Activated CD4-positive, alpha-beta memory T cell treated with anti-CD3 and anti-CD28 coated beads, Interleukin-2, amount 10 ng/mL, durations not matched to agents 7 days and 5 days (primary cell): ENCODE measurements at places on chromosomes 12 and 14.

DNA sequence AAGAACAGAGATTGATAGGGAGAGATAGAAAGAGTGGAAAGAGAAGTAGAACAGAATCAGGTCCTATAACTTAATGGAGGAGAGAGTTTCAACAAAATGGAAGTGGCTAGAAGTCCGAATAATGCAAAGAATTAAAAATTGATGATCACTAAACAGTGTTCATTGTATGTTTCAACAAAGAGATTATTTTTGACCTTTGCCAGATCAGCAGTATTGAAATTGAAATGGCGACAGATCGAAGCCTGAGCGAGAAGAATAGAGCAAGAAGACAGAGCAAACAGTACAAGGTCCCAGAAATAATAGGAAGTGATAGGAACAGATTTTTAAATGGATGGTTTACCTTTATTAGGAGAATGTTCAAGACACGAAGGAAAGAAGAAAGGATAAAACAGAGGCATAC is 1012.8 kb upstream of the FBXO33 start:
- no peak for DNase-seq

DNA sequence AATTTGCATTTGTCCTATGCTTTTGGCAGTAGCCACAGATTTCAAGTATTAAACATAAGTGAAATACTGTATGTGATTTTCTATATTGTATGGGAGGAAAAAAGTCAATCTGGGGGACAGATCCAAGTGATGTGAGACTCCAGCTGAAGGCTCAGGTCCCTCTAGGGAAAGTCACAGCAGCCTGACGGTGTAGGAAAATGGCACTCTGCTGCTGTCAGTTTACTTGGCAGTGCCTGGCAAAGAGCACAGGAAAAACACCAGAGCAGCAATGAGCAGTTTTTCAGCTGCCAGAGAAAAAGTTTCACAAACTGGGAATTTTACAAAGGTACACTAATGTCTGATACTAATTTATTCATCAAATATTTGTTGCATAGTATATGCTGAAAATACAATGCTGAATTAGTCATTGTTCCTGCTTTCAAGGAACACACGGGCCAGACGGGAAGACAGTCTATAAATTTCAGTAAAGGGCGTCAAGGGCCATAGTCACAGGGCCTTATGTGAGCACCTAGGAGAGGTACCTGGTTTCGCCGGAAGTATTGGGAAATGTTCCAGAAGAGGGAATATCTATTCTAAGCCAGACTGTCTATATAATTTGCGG is 66.2 kb upstream of the SLC38A2 start:
- no peak for DNase-seq

DNA sequence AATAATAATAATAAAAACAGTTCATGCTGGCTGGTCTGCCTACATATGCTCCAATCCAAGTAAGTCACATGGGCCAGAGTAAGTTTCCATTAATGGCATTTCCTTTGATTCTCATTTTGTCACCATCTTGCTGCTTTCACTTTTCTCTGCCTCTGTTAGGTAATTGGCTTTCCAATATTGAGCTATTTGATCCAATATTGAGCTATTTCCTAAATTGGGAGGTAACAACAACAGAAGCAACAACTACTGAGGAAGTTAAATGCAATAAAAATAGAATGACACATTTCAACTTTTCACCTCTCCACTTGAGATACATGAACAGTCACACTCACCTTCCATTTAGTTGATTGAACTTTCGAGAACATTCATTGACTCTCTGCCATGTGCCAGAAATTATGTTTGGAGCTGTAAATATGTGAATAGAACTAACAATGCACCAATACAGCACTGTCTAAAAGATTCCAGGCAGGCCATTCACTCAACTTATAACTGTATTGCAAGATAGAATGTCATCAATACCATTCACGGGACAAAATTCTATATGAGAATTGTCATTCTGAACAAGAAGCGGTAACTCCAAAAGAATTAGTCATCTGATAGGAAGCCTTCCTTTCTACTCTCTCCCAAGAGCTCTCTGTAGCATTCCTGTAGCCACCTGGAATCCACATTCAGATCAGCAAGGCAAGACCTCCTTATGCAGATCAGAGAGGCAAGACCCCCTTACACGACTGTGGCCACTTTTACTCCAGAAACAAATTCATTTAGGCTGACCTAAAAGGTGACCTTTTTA is 136.4 kb downstream of the PHLDA1 start:
- no peak for DNase-seq

- DNase-seq, result no peak
These were observed 137.4 kb downstream of the AEBP2 start for GRCh38 chr12:19576506-19577280.

DNA sequence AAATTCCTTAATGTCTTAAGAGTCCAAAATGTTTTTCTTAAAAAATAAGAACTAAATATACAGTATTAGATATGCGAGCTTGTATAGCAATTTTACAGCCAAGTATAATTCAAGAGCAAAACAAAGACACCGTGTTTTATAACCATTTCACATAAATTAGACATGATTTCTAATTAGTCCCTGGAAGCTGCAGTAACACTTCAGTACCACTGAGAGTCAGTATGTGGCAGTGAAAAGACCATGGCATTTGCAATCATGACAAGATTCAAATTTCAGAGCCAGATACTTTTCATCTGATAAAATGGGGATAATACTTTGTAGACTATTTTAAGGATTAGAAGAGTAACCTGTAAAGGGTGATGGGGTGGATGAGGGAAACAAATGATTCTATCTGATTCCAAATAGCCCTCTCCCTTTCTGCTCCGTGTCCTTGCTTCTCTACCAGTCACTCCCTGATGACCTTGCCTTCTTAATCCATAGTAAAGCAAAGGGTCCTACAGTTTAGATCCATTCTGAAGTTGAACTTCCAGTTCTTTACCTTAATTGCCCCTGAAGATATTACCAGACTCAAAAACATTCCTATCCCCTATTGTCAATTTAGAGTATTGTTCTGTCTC is 145.4 kb upstream of the ABCD2 start:
- DNase-seq, result no peak

- DNase-seq, result peak; percentile 66
These were observed 28.8 kb upstream of the LRRC10 start for GRCh38 chr12:69639400-69640016.
